ENCODE measurements at places on chromosomes 11 and 22.

GRCh38 chr22:32474635-32475467, at the start of gene FBXO7:
TSS of gene FBXO7 (plus strand) at chr22:32474811. CDS start at chr22:32475003, 192 bp downstream.
- DNase-seq = peak; percentile 94

DNA sequence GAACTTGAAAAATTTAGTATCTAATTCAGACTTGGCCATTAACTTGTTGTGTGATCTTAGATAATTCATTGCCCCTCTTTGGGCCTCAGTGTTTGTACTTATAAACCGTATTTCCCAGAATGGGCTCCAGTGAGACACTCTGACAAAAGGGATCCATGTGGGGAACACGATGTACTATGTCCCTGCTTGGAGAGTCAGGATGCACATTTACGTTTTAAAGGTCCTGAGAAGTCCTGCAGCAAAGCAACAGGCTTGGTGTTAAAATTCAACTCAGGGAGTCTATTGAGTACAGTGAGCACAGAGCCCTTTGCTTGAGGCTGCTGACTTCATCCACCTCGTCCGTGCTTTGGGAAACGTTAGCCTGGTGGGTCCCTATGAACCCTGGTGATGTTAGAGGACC, 9.0 kb downstream of the WNT11 start:
- no peak for DNase-seq

DNA sequence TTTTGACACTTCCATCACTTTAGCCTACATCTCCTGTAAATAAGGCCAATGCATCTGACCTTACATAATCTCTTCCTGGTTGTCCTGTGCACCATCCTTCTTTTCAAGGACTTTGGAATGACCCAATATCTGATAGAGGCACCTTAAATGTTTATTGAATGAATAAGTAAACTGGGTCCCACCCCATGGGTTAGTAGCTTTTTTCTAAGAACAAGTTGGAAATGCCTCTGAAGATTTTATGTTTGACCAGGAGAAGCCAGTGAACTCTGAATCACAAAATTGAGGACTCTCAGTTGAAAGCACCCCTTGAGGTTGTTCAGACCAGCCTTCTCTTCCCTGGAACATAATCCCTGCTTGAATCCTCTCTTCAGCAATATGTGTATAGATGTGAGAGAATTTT, 1.4 kb downstream of the RNF185 start:
- DNase-seq = no peak

- DNase-seq = no peak
Observed at GRCh38 chr11:70476669-70477068, 78.3 kb downstream of the CTTN start.

- no peak for DNase-seq
Observed at GRCh38 chr11:130699561-130699960, 216.7 kb downstream of the SNX19 start.

GRCh38 chr11:128983023-128983422, 40.4 kb upstream of the TP53AIP1 start:
- no peak for DNase-seq

GRCh38 chr11:133180201-133180600, 352.1 kb downstream of the OPCML start:
- DNase-seq = no peak

DNA sequence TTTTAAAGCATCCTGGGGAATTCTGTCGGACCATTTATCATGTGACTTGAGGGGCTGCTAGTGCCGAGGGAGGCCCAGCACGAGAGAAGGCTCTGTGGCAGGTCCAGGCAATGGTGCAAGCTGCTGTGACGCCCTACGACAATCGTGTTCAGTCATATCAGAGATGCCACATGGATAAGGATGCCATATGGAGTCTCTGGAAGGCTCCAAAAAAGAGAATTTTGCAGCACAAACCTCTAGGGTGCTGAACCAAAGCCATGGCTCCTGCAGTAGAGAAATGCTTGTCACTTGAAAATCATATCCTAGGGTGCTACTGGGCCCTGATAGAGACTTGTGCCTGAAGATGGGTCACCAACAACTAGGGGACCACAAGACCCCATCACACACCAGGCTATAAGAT, 6.7 kb upstream of the CD6 start:
- no peak for DNase-seq

- peak; percentile 22 for DNase-seq
Observed at GRCh38 chr11:91946397-91946951, 278.1 kb upstream of the FAT3 start.

- DNase-seq = peak; percentile 74
Observed at GRCh38 chr11:65500387-65501185, 1.7 kb downstream of the MALAT1 start.

DNA sequence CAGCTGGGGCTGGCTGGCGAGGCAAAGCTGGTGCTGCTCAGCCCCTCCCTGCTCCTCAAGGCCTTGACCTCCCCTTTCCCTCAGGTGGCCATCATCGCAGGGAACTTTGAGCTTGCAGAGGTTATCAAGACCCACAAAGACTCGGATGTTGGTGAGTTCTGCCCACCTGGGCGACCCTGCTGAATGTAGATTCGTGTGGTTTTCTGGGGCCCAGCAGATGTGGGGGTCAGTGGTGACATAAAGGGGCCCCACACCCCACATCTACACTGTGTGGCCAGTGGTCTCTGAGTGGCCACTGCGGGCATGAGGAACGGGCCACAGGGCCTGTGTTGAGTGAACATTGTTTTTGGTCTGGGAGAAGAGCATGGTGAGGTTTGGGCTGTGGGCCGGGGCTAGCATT, 11.9 kb downstream of the SHANK3 start:
- DNase-seq = no peak

- no peak for DNase-seq
Observed at GRCh38 chr22:27406389-27406861, 395.1 kb downstream of the MN1 start.

- peak; percentile 14 for DNase-seq
Observed at GRCh38 chr11:118953265-118953664, 2.8 kb upstream of the UPK2 start.

GRCh38 chr22:43270314-43270908, 72.8 kb downstream of the SCUBE1 start:
- DNase-seq = no peak

- no peak for DNase-seq
Observed at GRCh38 chr11:72556433-72556832, 117.8 kb downstream of the PDE2A start.

Data from fibroblast of pulmonary artery (primary cell).